Head of caudate nucleus (tissue), 42 donors: ENCODE measurements at places on chromosomes 6 and 20.

GRCh38 chr6:93790981-93791380 is 371.6 kb upstream of the EPHA7 start:
- no peak for DNase-seq

DNA sequence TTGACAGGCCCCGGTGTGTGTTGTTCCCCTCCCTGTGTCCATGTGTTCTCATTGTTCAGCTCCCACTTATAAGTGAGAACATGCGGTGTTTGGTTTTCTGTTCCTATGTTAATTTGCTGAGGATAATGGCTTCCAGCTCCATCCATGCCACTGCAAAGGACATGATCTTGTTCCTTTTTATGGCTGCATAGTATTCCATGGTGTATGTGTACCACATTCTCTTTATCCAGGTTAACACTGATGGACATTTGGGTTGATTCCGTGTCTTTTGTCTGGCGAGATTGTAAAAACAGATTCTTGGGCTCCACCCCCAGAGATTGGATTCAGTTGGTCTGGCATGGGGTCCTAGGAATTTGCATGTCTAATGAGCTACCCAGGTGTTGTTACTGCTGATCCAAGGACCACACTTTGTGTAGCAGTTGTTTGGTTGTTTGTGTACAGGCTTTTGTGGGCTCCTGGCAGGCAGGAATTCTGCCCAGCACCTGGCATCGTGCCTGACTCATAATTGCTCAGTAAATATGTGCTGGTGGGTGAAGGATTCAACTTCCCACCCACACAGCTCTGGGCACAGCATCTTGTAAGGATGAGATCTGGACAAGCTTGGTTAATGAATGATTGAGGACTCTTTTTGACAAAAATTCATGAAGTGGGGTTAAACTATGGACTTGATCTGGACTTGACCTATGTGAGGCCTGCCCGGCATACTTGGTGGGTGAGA is 5.2 kb downstream of the TOX2 start:
- DNase-seq: no peak

GRCh38 chr6:74491844-74492374 is 713.9 kb downstream of the COL12A1 start:
- no peak for DNase-seq

- DNase-seq: no peak
These were observed 77.7 kb upstream of the SLC22A23 start for GRCh38 chr6:3534599-3534998.

DNA sequence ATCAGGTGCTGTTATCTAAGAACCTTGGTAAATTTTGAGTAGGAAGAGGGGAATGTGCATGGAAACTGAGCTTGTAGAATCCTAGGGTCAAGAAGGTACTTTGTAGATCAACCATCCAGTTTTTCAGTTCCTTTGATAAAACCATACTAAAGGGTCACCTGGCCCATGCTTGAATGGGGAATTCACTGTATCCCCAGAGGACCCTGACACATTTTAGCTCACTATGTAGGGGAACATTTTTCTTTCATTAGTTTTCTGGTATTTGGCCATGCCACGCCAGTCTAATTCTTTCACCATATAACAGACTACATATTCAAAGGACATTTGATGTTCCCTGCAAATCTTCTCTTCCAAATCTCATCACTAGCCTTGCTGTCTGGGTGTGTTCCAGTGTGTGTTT is 29.9 kb downstream of the LRRC1 start:
- no peak for DNase-seq

DNA sequence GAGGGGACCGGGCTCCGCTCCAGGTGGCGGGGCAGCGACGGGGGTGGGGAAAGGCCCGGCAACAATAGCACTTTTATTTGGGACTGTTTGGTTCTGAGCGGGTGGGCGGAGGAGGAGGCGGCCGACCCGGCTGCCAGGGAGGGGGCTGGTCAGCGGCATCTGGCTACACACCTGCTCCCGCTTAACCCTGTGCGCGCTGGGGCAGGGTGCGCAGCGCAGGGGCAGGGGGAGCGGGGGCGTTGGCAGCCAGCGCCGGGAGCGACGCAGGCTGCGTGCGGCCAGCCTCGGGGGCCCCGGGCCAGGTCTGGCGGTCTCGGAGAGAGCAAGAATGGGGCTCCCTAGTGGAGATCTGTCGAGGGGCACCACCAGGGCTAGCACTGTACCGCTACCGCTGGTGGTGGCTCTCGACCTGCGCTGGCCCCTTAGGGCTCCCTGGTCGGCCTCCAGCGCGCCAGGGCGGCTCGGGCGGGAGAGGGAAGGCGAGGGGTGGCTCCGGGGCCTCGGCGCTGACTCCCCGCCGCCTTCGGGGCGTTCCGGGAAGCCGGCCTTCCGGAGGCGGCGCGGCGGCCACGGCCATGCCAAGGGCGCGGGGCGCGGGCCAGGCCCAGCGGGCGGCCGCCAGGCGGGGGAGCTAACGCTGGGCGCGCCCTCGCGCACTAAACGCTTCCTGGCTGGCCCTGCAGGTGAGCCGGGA is 92.4 kb downstream of the NCR2 start:
- peak; percentile 45 for DNase-seq

DNA sequence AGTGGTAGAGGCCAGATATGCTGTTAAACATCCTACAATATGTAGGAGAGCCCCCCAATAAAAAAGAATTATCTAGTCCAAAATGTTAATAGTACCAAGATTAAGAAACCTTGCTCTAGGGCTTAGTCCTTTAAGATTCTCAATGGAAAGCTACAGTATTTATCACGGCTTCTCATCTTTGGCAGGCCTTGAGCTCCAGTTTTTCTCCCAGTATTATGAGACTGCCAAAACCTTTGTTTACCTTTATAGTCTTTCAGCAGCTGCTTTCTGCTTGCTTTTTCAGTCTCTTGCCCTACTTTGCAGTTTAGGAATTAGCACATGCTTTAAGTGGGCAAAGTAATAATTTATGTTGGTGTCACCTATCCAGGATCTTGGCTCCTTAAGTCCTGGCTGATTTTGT is 59.7 kb downstream of the NHLRC1 start:
- no peak for DNase-seq

DNA sequence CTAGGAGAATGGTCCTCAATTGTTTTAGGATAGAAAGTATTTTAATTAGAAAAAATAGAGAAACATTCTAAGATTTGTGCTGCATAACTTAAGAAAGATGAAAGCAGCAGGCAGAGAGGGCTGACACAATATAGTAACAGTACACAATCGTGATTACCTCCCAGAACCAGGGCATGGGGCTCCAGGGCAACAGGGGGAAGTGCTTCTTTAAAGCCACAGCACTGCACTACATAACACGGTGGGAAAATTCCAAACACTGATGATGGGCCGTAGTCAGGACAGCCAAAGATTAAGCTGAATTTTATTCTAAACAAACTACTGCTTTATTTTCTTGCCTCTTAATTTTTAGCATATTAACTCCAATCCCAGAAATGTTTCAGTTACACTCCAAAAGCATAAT is 14.4 kb downstream of the EXOC2 start:
- no peak for DNase-seq

DNA sequence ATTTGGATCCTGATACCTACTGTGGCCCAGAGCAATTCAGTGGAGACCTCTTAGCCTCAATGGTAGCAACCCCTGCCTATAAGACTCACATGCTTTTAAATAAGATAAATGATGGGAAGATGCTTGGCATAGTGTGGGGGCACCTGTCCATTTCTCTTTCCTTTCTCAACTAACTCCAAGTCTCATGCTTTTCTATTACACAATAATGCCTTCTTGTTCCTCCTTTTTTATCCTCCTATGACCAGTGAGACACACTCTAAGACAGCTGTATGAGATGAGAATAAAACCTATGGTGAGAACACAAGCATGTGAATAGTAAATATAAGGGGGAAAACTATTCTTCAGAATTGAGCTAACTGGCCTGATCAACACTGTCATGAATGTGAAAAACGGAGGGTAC is 147.0 kb upstream of the STXBP5 start:
- no peak for DNase-seq

- no peak for DNase-seq
These were observed 671.4 kb downstream of the RFPL4B start for GRCh38 chr6:113018351-113019151.

DNA sequence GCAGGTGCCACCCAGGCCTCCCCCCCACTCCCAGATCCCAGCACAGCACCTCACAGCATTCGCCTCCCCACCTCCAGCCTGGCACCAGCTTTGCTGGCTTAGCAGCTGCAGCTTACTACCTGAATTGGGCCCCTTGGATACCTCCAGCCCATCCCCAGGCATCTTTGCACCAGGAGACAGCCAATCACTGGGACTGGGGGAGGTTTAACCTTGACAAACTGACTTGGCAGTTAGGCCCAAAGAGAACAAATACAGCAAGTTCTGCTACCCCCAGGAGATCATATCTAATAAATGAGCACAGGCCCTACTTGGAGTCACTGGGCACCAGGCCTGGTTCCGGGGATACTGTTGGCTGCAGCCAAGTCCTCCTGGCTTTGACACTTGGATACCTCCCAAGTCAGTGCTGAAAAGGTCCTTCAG is 8.8 kb downstream of the PDRG1 start:
- peak; percentile 61 for DNase-seq

GRCh38 chr6:82957171-82957867 is 108.3 kb downstream of the UBE3D start:
- no peak for DNase-seq

DNA sequence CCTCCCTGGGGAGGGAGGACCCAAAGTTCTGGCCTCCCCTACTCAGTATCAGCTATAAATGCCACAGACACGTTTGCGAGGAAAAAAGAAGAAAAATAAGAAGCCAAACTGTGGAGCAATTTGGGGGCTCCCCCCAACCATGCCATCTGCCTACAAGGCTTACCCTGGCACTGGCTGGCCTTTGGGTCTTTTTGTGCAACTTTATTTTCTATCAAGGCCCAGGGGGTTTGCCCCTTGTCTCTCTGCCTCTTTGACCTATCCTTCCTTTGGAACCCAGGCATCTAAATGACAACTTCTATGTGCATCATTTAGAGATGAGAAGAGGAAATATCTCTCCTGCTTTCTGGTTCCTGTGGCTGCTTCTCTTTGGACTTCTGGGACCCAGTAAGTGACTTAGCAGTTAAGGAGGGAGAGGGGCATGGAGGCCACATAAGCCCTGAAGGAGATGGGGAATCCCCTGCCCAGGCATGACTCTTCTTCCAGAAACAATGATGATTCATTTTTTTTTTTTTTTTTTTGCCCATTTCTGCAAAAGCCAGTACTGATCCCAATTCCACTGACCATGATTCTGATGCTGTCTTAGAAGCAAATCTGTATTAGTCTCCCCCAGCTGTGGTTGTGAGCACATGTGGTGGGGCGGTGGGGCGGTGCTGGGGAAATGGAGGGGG is at the start of gene MUC22:
Gene MUC22 (plus strand): TSS at position 82 of the 668 bp plus-strand sequence. CDS start 233 bp downstream, at position 315.
- no peak for DNase-seq

GRCh38 chr6:79438030-79438429 is 99.2 kb downstream of the LCA5 start:
- no peak for DNase-seq

DNA sequence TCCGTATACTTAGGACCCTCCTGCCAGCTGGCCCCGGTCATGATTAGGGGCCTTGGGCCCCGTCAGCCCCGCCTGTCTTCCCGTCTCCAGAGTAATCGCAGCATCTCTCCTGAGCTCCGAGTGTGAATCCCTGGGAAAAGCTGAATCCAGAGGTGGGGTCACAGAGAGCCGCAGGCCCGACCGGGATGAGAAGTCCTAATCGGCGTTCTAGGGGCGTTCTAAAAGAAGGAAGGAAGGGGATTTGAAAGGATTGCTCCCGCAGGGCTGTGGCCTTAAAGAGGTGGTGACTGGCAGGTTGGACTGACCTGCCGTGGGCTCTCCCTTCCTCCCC is 371 bp downstream of the HMGN4 start:
- DNase-seq: no peak

DNA sequence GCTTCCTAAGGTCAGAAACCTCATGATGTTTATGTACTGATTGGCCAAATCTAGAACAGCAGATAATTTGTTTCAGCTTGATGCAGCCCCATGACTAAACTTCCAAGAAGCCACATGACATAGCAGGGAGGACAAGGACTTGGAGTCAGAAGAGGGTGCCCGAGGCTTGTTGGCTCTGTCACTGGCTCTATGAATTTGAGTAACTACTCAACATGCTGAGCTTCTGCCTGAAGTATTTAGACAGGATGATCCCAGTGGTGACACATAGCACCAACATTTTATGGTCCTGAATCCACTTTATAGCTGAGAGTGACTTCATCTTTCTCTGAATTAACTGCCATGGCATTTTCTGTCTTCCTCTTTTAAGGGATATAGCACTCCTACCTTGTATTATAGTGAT is 13.5 kb upstream of the TBX18 start:
- no peak for DNase-seq

- no peak for DNase-seq
These were observed 68.9 kb downstream of the ZNF217 start for GRCh38 chr20:53524589-53525312.

DNA sequence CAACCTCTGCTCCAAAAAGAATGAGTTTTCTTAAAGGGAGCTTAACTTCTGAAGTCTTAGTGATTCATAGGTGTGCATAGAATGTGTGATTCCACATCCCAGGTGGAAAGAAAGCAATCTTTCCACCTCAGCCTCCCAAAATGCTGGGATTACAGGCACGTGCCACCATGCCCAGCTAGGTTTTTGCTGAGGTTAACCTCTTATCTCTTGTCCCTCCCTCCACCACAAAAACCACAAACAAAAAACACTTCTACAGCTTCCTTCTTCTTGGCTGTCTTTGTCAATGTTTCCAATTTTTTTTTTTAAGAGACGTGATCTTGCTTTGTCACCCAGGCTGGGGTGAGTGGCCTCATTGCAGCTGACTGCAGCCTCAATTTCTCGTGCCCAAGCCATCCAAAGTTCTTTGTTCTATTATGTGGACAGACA is 8.1 kb upstream of the CSE1L start:
- DNase-seq: no peak

DNA sequence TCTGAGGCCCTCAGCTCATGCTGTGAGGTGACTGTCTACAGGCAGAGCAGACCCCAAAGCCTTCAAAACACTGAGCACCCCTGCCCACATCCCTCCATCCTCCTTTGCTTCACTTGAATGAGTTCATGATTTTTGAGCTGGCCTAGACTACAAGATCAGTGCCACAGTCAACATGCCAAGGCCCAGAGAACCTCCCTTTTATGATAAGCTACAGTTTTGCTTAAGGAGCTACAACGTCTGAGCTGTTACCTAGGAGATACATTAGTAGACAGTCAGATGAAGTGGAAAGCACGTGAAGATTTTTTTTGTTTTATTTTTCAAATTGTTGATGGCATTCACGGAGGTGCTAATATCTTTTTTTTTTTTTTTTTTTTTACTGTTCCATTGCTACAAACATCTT is 139.0 kb downstream of the SOBP start:
- no peak for DNase-seq
